T-helper 2 cell (primary cell): ENCODE measurements at places on chromosomes 3 and 15.

GRCh38 chr15:64209680-64210334 is 47.0 kb upstream of the PPIB start:
- no peak for DNase-seq

DNA sequence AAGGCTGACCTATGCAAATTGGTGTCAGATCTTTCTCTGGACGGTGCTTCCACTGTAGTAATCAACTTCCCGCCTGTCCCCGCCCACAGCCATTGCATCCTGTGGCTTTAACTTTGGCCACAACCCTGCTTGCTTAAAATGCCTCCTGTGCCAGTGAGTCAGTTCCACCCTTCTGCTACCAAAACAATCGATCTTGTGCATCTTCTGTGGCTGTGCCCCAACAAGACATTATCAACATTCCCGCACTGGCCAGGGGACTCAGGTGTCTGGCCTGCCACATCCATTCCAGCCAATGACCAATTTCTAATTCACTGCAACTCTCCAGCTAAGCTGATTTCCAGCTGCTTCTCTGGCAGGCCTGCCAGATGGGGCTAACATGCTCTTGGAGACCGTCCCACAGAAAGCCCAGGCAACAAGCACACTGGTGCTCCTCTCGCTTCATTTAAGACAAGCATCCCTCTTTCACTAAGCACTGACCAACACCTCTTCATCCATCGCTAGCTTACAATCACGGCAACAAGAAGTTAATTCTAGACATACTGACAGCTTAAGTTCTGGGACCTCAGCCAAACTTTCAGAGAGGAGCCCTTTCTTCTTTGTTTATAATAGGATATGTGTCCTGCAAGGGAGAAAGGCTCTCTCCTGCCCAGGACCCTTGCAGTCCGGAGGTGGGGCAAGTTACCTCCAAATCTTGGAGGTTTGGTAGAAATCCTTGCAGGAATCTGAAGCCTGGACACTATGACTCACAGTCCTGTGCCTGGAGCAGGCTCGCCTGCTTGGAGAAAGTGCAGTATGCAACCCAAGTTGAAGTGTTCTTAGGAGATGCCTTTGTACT is 6.7 kb downstream of the CA12 start:
- no peak for DNase-seq

- DNase-seq = no peak
Measured at GRCh38 chr3:47896736-47897135, 93.8 kb downstream of the DHX30 start.

DNA sequence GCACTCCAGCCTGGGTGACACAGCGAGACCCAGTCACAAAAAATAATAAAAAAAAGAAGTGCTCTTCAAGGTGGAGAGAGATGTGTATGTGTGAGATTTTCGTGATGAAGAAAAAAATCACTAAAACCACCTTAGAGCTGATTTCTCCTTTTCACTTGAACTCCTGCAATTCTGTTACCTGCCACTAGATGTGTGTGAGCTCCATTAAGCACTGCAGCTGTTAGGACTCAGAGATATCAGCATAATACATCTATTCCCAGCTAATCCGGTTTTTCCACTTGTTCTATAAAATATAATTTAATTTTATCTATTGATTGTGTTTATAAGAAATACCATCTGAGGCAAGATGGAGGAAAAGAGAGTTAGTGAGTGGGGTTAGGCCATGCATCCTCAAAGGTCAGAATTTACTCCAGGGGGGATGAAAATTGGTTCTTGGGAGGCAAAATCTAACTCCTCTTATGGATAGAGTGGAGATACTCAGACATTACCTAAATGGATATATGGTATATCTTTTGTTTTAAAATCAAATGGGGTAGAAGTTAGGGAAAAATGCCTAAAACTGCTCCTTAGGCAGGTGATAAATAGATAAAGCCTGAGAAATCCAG is 152.7 kb downstream of the IL20RB start:
- DNase-seq = no peak

GRCh38 chr3:87033205-87033604 is 42.3 kb upstream of the VGLL3 start:
- DNase-seq = no peak

GRCh38 chr3:9399337-9399703 is 1.9 kb downstream of the SETD5 start:
- no peak for DNase-seq

DNA sequence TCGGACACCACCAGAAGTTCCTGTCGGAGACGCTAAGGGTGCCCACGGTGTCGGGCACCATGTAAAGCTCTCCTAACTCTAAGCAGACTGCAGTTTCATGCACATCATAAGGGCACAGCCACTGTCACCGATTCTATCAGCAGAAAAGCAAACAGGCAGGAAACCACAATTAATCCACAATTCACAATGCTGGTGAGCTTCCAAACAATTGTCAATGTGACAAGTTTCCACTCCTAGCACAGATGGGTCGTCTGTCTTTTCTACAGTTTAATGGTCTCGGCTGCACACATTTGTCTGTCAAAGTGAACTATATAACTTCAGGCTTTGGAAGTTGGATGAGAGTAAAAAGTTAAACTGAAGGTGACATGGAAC is 8.8 kb upstream of the OCA2 start:
- DNase-seq = no peak
